Activated CD4-positive, alpha-beta T cell treated with anti-CD3 and anti-CD28 coated beads, Interleukin-2, amount 50 U/mL, for 24 hours (primary cell): ENCODE measurements at places on chromosomes 2 and 18.

DNA sequence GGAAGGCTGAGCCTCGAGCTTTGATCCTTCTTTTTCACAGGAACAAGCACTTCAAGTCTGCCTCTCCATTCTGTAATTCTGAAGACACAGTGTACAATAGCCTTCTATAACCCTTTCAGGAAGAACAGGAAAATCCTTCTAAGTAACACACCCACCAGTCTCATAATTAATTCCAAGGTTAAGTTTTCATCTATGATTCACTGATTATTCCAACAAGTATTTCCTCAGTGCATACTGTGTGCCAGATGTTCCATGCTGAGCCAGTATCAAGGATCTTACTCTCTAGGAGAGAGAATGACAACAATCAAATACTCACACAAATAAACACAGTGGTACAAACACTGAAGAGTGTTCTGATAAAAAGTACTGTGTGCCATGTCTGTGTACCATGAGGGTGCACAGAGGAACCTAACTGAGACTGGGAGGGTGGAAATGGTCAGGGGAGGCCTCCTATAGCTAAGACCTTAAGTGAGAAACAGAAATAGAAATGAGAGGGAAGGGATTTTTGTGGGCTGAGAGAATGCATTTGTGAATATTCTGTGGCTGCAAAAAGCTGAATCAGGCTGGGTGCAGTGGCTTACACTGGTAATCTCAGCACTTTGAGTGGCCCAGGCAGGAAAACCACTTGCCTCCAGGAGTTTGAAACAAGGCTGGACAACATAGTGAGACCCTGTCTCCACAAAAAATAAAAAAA, 7.3 kb upstream of the MTLN start:
- DNase-seq: no peak

DNA sequence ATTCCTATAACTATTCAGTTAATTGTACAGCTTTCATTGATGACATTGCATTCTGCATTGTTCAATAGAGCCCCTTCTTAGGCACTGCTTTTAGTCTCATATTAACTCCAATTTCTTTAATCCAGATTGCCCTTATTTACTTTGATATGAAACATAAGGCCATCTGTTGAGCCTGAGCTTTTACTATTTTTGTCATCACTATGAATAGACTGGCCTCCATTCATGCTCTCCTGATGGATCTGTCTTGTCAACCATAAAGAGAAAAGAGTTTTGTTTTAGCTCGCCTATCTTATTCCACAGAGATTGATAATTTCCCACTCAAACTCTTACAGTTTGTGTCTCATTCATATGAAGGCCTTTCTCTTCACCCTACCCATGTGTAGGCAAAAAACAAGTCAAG, 159.2 kb upstream of the DTNA start:
- no peak for DNase-seq

DNA sequence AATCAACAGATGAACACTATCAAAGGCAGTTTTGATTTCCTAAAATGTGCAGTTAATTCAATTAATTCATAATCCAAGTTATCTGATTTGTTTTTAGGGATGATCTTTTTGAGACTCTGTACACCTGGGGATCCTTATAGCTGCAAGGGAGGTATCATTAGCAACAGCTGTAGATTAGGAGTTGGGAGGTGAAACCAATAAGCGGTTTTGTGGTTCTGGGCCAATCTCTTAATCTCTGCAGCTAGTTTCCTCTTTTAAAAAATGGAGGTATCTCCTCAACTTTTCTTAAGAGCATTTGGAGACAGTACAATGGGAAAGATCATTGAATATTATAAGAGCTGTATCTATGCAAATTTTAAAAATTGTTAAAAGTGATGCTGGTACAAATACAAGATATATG, 126.0 kb downstream of the MC4R start:
- no peak for DNase-seq

GRCh38 chr2:221969087-221969829, 329.5 kb downstream of the PAX3 start:
- DNase-seq: no peak

- DNase-seq: no peak
These were observed 54.3 kb downstream of the PLCL1 start for GRCh38 chr2:197858607-197859140.

- DNase-seq: no peak
These were observed 401.0 kb downstream of the NCKAP5 start for GRCh38 chr2:133167223-133167622.

- no peak for DNase-seq
These were observed 239.4 kb upstream of the TANK start for GRCh38 chr2:160920791-160921303.

- no peak for DNase-seq
These were observed 8.8 kb upstream of the ALPI start for GRCh38 chr2:232447091-232447620.

GRCh38 chr2:64472881-64473280, 18.9 kb downstream of the LGALSL start:
- DNase-seq: no peak

DNA sequence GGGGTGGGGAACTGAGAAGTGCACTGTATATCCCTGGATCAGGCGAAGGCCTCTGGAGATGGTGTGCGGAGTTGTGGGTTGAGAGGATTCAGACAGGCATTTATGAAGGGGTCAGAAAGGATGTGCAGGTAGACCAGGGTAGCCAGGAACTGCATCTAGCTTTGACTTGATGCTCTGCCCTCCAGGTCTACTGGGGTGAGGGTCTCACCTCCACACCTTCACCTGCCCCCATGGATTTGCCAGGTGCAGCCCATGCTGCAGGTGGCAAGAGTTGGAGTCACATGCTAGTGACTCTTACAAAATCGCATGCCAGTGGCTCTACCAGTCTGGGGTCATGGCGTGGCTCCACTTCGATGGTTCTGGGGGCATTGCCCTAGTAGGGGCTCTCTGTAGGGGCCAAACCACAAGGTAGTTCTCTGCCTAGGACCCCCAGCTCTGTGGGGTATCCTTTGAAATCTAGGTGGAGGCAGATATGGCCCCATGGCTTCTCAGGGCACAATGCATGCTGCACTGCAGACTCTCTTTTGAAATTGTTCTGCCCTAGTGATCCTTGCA, 18.9 kb upstream of the KCNF1 start:
- DNase-seq: no peak

DNA sequence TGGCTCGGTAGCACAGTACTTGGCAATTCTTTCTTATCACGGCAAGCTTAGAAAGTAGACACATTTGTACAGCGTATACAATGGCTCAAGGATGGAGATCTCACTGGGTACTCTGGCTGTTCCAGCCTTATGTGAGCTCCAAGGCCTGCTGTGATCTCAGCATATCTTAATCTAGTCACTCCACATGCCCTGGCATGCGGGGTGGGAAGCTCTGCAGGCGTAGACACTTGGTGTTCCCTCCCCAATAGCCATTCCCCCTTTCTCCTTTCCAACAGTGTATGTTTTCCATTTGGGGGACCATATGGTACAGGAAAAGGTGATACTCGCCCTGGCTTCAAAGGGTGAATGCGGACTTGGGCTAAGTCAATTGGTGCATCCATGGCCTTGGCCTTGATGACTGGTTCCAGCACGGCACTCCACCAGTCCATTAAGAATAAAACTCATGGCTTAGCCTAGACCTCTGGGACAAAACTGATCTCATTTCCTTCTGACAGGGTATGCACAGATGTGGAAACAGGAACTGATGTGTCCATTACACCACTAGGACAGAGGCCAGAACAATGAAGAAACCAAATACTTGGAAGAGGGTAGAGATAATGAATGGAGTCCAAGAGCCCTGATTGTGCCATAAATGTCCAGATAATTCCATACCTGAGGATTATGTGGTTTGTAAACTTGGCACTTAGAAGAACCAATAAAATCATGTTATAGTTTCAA, 28.4 kb downstream of the TGIF1 start:
- no peak for DNase-seq

DNA sequence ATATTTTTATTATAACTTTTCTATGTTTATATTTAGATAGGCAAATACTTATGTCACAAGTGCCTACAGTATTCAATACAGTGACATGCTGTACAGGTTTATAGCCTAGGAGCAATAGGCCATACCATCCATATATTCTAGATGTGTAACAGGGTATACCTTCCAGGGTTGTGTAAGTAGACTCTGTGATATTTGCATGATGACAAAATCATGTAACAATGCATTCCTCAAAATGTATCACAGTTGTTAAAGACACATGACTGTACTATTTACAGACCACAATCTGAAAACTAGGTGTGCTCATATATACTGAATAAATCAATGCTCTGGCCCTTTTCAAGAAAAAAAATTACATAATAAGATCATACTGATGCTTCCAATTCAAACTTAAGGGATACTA, 433.2 kb upstream of the RGPD4 start:
- DNase-seq: no peak

DNA sequence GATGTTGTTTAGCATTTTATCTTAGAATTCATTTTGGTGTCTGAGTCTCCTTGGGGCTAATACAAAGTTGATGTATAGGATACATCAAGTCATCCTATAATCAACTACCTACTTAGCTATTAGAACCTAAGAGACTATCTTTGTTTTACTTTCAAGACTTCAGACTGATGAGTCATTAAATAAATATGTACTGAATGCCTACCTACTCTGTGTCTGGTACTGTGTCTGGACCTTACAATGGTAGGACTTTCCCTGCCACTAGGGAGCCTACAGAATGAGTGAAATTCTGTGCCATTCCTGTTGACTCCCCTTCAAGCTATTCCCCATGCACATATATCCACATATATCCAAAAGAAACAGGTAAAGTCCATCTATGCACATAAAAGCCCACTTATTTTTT, 114.5 kb downstream of the ERBB4 start:
- DNase-seq: no peak

DNA sequence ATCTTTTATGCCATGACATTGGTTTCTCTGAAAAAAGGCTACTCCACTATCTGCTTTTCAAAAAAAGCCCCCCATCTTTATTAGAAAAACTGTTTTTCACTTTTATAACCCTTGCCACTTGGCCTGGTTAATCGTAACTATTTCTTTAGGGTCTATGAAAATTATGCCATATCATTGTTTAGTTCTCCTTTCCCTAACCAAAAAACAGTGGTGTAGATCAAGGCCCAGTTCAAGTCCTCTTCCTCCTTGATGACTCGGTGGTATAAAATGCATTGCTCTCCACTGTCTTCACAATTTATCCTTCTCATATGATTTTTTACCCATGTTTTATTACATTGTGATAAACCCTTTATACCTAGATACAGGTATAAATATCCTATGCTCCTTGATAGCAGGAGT, 205.5 kb downstream of the ZNF521 start:
- no peak for DNase-seq

DNA sequence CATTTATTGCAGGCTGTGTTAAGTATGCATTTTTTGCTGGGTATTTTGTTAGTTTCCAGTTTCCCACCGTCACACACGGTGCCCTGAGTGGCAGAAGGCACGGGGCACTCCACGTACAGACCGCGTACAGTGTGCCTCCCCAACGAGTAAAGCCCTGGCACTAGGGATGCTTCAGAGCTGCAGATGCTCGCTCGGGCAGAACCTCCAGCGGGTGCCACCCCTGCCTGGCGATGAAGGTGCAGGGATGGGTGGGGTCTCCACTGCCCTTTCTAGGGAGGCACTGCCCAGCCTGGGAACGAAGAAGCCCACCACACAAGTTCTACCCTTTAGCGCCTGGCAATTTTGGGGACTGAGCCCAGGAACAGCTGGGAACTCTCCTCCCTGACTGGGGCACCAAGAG, 4.1 kb downstream of the GREB1 start:
- no peak for DNase-seq

GRCh38 chr18:29465526-29465925, 1288.6 kb upstream of the CDH2 start:
- DNase-seq: no peak

DNA sequence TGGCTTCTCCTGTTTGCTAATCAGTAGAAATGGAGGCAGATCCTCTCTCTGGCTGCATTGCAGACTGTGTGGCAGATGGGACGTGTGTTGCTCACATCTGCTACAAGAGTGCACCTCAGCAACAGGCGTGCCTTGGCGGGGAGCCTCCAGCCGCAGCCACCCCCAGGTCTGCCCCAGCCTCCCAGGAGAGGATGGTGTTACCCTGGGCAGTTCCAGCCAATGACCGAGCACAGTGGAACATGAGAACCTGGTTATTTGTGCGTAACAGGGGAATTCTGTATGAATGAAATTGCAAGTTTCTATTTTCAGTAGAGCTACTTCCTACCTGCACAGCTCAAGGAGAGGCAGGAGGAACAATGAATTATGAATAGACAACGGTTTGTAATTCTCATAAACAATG, 130.6 kb upstream of the CBLN2 start:
- no peak for DNase-seq

GRCh38 chr2:206556357-206556949, 85.8 kb upstream of the FAM237A start:
- DNase-seq: no peak

GRCh38 chr2:164937864-164938401, 17.4 kb downstream of the SLC38A11 start:
- no peak for DNase-seq

- DNase-seq: peak; percentile 43
These were observed 40.5 kb upstream of the ACTR2 start for GRCh38 chr2:65186872-65187851.

DNA sequence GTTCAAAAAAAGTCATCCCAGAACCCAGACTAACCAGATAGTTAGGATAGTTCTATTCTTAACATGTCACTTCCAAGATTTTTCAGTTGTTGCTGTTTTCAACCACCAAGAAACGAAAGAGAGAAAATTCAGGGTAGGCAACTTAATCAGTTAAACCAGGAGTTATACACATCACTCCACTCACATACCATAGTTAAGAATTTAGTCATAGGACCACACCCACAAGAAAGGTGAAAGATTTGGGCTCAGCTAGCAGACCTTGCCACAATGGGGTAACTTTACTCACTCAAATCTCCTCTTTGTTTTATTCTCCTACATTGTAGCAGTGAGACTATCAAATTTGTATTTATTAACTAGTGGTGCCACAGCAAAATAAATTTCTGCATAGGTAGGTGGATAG, 473.6 kb downstream of the NUP35 start:
- no peak for DNase-seq

DNA sequence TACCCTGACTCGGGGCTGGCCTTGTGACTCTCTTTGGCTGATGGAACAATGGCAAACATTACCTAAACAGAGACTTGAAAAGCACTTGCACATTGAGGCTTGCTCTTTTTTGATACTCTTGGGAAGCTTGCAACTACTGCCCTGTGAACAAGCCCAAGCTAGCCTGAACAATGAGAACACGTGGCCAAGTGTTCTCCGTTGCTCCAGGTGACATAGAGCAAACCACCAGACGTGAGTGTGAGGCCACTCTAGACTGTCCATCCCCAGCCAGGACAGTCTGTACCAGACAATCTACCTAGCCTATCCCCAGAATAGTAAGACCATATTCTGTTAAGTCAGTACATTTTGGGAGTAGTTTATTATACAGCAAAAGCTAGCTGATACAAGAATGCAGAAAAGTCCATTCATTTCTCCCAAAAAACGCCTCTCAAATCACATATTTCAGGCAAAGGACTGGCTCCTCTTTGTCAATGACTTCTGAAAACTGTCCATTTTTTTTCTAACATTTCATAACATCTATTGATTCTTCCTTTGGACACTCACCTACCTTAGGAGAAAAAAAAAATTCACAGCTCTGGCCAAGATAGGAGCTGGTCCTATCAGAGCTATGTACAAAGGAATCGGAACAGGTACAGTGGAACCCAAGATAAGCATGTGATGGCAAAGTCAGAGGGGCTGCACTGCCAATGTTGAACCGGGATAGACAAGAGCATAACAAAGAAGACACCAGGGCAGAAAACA, 142.1 kb upstream of the PKDCC start:
- DNase-seq: no peak
